ENCODE measurements at places on chromosomes 3 and 15.
A peak's percentile ranks its signal among the peaks of the same experiment; 100 is the strongest.

GRCh38 chr3:99475229-99475628 is 163.2 kb upstream of the COL8A1 start:
- DNase-seq, result no peak

GRCh38 chr3:10601151-10601856 is 95.9 kb upstream of the ATP2B2 start:
- no peak for DNase-seq

DNA sequence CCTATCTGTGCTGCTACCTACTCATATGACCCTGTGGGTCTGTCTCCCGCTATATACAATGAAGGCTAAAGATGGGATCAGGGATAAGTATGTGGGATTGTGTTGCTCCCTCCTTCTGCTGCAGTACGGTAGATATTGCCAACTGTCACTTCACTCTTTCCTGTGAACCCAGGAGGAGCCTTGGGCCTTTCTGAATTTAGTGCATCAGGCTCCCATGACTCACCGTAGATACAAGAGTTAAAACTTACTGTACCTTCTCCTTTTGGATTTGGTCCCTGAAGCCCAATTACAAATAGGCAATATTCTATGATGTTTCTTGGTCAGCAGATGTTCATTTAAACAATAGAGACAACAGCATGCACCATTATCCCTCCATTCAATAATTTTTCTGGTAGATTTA is 27.4 kb downstream of the MITF start:
- no peak for DNase-seq

DNA sequence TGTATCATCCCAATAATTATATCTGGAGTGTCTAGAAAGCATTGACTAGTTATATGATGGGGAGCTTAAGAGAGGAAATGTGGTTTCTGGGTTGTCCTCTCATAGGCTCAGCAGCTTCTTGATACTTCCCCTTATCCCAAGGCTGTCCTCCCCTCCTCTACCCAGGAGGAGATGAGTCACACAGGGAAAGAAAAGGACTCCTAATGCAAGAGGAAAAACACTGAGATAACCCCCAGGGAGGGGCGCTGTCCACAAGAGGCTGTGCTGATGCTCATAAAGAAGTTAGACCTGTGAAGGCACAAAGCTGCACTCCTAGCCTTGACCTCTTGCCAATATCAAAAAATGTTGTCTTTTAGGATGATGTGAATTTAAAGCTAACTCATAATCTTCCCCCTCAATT is 28.8 kb upstream of the GYG1 start:
- DNase-seq, result no peak

GRCh38 chr3:29936054-29936453 is 655.2 kb downstream of the RBMS3 start:
- DNase-seq, result no peak

DNA sequence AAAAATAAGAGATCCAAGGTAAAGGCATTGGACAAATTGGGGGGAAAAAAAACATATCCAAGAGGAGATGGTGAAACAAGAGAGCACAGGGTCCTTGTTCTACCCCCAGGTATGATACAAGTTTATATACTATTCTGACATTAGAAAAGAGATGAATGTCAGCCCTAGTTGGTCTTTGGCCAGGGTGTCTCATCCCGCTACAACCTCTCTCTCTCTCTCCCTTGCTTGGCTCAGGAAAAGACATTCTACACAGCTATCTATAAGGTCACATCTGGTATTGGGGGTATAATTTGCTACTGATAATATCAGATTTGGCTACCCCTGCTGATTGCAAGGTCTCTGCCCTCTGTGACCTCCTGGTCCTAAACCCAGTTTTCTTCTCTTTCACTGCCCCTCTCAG is 117.2 kb downstream of the GOLIM4 start:
- no peak for DNase-seq

- DNase-seq, result peak; percentile 20
Measured at GRCh38 chr15:64749999-64750657, 25.3 kb downstream of the RBPMS2 start.

DNA sequence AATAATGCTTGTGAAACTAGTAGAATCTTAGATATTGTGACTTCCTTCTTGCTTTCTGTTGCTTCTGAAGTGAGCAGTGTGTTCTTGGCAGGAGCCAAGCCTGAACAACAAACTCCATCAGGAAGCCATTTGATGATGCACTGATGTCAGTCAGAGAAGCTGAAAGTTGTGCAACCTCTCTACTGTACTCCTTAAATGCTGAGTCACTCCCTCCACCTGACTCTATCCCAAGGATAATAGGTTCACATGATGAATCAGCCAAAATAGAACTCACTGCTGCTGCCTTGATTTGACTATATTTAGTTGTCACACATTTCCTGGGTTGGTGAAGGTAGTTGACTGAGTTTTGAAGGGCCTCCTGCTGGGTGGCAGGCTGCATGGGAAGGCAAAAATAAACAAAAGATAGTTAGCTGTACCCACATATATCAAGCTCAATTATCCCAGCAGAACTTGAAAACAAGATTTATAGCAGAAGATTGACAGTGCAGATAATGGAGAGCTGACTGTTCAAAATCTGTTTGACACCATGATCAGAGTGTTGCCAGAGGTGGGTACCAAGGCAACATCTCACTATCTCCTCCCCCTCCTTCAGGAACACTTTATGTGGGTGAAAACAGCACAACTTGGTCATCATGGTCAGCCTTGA is 328.4 kb upstream of the DPH6 start:
- DNase-seq, result no peak

DNA sequence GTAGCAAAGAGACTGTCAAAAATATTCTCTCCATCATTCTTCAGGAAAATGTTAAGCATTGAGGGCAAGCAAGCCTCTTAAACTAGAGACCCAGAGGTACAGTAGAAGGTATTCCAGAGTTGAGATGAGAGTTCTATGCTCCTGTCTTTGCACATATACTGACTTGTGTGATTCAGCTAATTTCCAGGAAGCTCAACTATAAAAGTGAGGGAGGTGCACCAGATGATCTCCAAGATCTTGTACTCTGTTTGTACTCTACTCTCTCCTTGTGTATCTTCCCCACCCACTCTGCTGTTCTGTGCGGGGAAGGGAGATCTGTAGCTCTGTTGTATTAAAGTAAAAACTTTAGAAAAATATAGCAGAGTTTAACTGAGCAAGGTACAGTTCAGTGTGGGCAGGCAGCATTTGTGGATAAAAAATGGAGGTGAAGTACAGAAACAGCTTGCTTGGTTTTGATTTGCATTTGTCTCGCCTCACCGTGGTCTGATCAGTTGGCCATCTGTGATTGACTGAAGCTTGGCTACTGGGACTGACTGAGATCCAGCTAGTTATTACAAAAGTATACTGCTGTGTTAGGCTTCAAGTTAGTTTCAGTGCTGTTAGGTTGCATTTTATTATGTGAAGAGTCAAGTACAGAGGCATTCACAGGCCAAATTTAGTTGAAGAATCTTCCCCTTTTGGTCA is 463.1 kb upstream of the GOLIM4 start:
- no peak for DNase-seq

DNA sequence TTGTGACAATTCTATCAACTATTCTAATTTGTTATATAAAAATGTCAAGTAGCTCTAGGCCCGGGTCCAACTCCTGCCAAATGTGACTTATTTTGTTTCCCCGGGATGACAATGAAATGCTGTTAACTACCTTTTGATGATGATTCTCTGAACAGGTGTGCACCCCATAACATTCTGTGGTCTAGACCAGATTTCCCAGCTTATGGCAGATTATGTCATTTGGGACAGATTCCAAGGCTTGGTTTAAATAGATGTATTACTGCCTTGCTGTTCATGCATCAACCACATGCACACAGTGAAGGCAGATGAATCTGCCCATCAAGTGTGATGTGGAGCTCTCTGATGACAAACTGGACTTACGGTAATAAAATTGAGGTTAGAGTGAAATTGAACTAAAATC is 150.5 kb downstream of the MECOM start:
- DNase-seq, result peak; percentile 16

GRCh38 chr3:146052791-146053310 is 108.1 kb downstream of the PLOD2 start:
- DNase-seq, result no peak

- no peak for DNase-seq
Measured at GRCh38 chr3:28846971-28847478, 433.8 kb upstream of the RBMS3 start.

- DNase-seq, result no peak
Measured at GRCh38 chr15:67305506-67305905, 50.9 kb downstream of the IQCH start.

DNA sequence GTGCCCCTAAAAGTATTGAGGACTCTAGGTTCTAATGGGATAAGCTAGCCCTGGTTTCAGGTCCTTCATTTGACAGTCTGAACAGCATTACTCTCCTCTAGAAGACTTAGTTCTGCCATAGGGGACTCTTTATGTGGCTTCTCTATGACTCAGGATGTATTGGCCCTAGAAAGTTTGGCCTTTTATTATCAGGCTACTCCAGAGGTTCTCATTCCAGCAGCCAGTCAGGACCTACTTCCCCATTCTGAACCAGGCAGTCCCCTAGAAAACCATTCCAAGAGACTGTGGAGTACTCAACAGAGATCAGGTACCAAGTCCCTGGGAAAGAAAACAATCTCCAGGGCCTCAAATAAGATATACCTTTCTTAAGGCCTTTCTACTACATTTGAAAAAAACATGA is 157.9 kb upstream of the TSPAN3 start:
- DNase-seq, result no peak

- no peak for DNase-seq
Measured at GRCh38 chr3:120597445-120598049, 1.4 kb downstream of the NDUFB4 start.

GRCh38 chr3:192816351-192816750 is 89.0 kb upstream of the FGF12 start:
- DNase-seq, result peak; percentile 89

DNA sequence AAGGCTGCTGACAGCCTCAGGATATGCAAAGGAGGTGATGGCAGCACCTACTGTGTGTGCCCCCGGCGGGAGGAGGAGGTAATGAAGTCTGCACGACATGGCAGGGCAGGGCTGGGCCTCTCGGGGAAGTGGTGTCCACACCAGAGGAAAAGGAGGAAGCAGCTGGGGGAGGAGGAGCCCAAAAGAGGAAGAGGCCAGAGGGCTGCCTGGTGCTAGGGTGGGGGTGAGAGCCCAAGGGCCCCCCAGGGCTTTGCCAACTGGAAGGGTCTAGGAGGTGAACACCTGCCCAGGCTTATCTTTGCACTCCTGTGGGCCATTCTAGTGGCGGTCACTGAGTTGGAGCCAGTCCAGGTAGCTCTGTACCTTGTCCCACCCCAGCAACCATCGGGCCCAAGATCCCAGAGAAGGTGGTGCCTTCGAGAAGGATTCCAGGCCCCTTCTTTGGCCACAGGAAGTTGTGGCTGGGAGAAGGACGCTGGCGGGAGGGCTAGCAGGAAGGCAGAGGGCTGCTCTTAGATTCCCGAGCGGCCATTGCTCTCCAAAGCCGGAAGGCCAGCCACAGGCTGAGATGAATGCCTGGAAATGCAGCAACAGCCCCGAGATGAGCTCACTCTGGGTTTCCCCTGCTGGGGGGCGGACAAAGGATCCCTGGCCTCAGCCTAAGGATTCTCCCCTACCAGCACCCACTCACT is 7.0 kb downstream of the GNAI2 start:
- no peak for DNase-seq

GRCh38 chr3:41579861-41580260 is 380.6 kb downstream of the CTNNB1 start:
- no peak for DNase-seq

GRCh38 chr15:48031973-48032372 is 88.8 kb upstream of the SLC24A5 start:
- DNase-seq, result no peak

- no peak for DNase-seq
Measured at GRCh38 chr15:42121682-42122081, 27.3 kb upstream of the PLA2G4D start.

GRCh38 chr15:64774629-64775493 is 528 bp downstream of the RBPMS2 start:
- no peak for DNase-seq

DNA sequence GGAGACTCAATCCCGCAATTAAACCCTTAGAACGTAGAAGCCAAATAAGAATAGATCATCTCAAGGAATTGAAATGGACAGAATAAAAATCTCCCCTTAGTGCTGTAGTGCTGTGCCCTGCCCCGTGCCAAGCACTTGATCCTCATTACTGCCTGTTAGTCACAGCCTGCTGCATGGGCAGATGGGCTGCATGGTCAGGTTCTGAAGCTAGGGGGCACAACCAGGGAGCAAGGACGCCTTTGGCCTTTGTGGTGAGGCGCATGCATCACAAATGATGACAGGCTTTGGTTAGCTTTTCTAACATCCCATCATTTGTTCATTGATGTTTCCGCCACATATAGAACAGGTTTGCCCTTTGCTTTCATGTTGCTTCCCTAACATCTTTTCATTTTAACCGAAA is 336.3 kb upstream of the ADAMTS9 start:
- no peak for DNase-seq

- no peak for DNase-seq
Measured at GRCh38 chr3:197801891-197802778, 11.1 kb downstream of the LRCH3 start.

GRCh38 chr3:42425736-42426407 is 15.5 kb upstream of the LYZL4 start:
- no peak for DNase-seq

DNA sequence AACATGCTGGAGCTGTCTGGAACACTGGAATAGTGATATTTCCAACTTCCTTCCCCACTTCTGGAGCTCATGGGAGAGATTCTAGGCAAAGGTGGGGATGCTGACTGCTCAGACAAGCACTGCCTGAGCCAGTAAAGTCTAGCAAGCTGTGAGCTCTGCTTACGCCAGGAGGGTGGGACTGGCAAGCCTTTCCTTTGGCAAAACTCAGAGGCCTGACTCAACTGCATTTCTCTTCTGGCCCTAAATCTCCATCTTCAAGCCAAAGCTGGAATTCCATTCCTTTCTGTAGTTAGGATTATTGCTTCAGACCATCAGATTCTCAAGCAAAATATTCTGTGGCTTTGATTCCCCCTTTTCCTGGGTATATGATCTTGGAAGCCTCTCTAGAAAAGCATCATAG is 20.3 kb upstream of the EPB42 start:
- no peak for DNase-seq

GRCh38 chr15:70587896-70588567 is 175.3 kb downstream of the UACA start:
- DNase-seq, result no peak

DNA sequence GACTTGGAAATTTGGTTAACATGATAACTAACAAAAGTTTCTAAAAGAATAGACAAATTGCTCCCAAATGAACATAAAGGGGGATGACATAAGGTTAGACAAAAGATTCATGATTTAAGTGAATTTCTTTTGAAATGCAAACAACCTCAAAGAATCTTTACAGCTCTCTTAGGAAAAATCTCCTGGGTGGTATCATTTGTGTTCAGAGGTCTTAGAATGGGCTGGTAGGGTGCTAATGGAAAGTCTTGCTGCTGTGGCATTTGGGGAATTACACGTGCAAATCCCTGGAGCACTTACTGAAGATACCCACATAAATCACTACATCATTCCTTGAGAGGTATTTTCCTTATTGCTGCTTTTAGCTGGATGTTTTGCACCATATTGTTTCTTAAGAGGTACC is 14.4 kb upstream of the ROBO2 start:
- DNase-seq, result no peak

DNA sequence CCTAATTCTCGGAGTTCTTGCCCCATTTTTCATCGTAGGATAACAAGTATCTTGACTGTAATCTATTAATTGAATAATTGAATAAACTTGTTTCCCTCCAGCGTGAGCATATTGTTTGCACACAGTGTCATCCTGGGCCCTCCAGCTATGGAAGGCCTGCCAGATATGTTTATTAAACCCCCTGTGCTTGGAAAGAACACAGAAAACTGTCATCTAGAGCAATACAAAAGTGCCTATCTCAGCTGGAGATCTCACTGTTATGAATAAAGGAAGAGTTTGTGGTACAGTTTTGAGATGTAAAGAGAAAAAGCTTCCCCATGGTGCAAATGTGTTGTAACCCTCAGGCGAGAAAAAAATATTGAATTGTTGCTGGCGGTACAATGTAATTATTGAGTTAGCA is 405.9 kb downstream of the SOX2 start:
- DNase-seq, result no peak

Measured in spinal cord (tissue), 10 donors.